Anterior cingulate cortex (tissue), 58 donors: ENCODE measurements at places on chromosomes 1 and 21.

- DNase-seq, result no peak
Observed at GRCh38 chr1:152855661-152856060, 4.1 kb upstream of the LCE7A start.

- DNase-seq, result no peak
Observed at GRCh38 chr1:248822148-248823032, 3.3 kb downstream of the SH3BP5L start.

DNA sequence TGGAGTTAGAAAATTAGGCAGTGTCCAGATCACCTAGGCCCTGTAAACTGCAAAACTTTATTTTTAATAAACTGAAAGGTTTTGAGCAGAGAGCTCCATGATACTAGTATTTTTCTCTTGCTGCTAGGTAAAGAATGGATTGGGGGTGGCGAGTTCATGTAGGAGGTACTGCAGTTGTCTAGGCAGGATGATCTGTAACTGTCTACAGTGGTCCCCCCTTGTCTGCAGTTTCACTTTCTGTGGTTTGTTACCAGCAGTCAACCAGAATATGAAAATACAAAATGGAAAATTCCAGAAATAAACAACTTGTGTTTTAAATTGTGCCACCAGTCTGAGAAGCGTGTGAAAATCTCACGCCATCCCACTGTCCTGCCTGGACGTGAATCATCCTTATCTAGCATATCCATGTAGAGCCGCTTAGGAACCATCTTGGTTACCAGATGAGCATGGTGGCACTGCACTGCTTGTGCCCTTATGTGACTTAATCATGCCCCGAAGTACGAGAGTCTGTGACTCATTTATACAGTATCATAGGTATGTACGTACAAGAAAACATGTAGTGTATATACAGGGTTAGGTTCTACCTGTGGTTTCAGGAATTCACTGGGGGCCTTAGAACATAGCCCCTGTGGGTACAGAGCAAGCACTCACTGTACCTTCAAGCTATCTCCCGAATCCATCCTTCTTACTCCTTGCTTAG lies 94.2 kb downstream of the AHCTF1 start:
- no peak for DNase-seq

DNA sequence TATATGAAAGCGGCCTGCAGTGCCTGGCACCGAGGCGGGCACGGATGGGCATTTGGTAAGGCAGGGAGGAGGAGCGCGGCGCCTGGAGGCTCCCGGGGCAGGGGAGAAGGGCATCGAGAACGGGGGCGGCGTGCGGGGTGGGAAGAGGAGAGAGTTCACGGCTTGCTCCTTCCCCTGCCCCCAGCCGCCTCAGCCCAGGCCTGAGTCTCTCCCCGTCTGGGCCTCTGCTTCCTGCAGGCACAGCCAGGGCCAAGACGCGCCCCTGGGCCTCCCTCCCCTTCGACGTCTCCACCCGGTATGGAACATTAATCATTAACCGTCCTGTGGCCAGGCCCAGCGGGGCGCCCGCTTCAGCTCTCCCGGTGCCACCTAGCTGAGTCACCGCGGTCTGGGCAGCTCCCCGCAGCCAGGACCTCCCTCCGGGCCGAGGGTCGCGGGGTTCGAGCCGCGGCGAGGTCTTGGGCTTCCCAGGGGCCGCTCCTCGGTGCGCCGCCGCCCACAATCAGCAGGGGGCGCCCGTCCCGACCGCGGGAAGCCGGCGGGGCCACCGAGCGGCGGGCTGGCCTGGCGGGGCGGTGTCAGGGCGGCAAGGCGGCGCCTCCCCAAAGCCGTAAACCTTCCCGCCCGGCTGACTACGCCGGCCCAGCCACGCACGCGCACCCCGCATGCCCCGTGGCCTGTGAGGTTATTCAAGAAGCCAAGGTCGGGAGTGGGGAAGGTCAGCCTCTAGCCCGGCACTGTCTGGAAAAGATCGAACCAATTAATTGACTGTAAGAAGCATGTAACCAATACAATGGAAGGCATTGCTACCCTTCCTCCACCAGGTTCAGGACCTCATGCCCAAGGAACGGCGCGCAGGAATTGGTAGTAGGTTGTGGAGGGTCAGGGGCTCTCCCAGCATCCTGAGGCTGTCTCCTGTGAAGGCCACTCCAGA lies 23.4 kb upstream of the RD3 start:
- peak; percentile 14 for DNase-seq

DNA sequence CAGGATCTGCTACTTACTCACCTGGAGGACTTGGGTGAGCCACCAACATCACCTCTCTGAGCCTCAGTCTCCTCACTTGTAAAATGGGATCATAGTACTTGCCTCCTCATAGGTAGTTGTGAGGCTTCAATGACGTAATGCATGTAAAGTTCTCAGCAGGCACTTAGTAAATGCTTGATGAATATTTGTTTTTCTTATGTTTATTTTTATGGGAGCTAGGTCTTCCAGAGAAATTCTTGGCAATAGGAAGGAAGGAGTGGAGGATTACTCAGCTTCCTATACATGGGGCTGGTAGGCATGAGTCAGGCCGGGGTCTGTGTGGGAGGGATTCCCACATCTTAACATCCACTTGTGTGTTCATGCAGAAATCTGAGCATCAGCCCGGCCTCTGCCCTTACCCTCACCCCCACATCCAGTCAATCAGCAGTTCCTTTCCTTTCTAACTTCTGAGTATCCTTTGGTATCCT lies 95.4 kb upstream of the USP24 start:
- no peak for DNase-seq

- no peak for DNase-seq
Observed at GRCh38 chr1:161427733-161428516, 60.2 kb upstream of the CFAP126 start.

DNA sequence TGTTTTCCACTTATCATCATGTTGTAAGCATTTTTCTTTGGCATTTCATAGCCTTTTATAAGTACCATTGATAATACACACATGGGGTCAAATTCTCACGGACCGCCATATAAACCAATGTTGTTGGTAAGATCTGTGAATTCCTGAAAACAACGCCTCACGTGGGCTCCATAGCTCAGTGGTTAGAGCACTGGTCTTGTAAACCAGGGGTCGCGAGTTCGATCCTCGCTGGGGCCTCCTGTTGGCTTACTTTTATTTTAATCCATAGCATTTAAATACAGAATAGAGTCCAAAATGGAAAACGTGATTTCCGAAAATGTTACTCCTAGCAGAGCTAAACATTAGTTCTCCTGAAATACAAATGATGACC lies 83.1 kb downstream of the HHIPL2 start:
- peak; percentile 45 for DNase-seq

GRCh38 chr21:46636550-46637285 lies 1.2 kb downstream of the PRMT2 start:
- no peak for DNase-seq

DNA sequence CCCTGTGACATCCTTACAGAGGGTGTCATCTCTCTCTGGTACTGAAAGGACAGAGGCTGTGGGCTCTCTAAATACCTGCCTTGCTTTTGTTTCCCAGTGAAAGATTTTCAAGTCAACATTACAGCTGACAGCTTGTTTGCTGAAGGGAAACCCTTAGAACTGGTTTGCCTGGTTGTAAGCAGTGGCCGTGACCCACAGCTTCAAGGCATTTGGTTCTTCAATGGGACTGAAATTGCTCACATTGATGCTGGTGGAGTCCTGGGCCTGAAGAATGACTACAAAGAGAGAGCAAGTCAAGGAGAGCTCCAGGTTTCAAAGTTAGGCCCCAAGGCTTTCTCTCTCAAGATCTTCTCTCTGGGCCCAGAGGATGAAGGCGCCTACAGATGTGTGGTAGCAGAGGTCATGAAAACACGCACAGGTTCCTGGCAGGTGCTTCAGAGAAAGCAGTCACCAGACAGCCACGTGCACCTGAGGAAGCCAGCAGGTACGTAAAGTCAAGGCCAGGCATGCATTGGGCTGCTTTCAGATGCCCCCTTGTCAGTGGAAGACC lies 11.8 kb downstream of the CD101 start:
- DNase-seq, result no peak

GRCh38 chr1:27148591-27148990 lies 6.3 kb downstream of the SLC9A1 start:
- DNase-seq, result no peak

DNA sequence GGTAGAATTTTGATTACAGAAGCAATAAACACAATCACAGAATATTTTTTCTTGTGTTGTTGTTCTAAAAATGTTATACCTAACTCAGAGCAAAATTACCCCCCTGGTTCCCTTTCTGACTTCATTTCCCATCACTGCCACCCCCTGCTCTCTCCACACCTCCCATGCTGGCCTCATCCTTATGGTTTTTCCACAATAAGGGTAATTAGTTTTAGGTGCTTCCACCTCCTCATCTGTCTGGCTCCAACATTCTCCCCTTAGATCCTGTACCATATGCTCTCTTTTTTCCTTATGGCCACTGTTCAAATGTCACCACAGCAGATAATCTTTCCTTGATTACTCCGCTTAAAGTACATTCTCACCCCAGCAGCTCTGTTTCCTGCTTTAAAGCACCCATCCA lies 2208.6 kb downstream of the MRPL39 start:
- no peak for DNase-seq

DNA sequence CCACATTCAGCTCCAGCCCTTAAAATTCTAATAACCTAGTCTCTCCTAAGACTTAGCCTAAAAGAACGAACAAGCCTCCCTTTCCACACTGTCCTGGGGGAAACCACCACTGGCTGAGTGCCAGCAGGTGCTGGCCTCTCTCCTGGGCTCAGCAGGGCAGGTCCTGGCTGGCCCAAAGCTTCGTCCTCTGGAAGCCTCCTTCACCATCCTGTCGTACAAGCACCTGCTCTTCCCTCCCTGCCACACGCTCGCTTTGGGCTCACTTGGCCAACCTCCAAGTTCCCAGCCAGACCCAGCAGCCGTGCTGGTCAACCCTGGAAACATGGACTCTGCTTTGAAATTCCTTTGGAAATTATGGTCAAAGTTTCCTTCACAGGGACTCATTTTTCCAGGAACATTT lies 58.2 kb upstream of the SLC25A33 start:
- DNase-seq, result no peak

- no peak for DNase-seq
Observed at GRCh38 chr1:86998727-86999126, 84.3 kb downstream of the HS2ST1 start.

DNA sequence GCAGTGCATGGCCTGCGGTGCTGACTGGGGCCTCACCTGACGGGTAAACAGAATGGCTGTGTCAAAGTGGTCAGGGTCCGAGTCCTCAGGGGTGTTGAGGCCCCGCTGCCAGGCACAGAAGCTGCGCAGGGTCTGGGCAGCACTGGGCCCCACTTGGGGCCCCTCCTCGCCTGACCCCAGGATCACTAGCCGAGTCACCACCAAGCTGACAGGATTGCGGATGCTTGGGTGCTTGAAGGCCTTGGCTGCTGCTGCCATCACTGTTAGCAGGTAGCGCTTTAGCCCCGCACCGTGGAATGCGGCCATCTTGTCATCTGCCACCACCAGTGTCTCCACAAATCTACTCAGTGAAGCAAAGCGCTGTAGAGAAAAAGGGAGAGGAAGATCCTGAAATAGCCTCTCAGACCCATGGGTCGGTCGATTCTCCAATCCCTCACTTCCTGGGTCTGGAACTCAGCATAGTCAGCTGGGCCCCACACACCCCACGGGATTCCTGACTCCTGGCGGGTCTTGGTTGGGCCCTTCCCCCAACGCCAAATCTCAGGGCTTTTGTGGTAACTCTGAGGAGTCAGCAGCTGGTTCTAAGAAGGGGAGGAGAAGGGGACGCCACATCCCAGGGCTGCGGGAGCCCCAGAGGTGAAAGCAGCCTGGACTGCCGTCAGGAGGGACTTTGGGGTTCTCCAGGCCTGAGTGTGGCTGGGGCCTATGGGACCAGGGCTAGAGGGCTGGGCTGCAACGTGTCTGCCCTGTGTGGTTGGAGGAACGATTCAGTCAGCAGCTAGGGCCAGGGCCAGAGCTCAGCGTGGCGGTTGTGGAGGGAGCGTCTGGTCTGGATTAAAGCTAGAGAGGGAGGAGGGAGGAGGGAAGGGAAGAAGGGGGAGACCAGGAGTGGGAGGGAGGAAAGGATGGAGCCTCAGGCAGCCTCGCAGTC lies 2.1 kb downstream of the ADAMTS4 start:
- DNase-seq, result no peak

DNA sequence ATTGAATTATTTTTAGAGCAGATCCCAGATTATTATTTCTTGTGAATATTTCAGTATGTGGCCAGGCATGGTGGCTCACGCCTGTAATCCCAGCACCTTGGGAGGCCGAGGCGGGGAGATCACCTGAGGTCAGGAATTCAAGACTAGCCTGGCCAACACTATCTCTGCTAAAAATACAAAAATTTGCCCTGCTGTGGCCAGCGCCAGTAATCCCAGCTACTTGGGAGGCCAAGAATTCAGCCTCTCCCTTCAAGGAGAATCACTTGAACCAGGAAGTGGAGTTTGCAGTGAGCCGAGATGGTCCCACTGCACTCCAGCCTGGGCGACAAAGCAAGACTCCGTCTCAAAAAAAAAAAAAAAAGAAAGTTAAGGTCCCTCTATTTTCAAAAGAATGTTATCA lies 4.3 kb downstream of the OSBPL9 start:
- DNase-seq, result no peak

DNA sequence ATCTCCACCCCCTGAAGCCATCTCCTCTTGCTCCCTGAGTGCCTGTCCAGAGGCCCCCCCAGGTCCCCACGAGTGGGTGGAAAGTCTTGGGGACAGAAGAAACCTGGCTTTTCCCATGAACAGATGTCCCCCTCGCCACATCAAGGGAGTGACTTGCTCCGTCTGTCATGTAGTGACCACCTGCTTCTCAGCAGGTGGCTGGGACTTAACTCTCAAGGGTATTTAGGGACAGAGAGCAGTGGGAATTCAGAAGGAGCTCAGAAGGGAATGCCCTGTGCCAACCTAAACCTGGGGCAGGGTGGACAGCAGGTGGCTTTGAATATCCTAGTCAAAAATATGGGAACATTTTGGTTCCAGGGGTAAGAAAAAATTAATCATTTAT lies 139.8 kb downstream of the PRDM16 start:
- DNase-seq, result no peak

- DNase-seq, result peak; percentile 73
Observed at GRCh38 chr1:182588500-182589396, at the start of gene RNASEL. Gene RNASEL (minus strand): TSS chr1:182589256. CDS start chr1:182586806, 2,450 bp downstream.

DNA sequence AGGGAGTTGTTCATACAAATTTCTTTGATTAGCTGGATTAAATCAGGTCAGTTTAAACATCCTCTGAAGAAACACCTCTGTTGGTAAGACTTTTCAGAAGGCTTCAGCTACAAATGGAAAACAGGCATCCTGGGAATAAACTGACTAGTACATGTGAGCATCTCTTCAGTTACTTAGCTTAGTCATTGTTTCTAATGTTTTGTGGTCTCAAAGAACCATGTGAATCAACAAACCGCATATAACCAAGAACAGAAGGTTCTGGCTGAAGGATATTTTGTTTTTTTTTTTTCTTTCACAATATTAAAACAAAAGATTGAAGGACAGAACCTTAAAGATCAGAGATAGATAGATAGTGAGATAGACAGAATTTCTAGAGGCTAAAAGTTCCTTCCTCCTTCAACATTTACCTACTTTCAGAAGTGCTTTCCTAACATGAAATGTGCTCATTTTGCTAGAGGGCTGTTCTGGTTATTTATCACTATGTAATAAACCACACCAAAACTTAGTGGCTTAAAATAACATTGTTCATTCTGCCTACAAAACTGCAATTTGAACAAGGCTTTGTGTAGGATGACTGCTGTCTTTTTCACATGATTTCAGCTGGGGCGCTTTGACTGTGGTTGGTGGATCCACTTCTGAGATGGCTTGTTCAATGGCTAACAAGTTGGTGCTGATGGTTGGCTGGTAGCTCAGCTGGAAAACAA lies 119.8 kb upstream of the PTGFR start:
- no peak for DNase-seq

GRCh38 chr1:205061227-205061626 lies 18.2 kb downstream of the CNTN2 start:
- no peak for DNase-seq

- no peak for DNase-seq
Observed at GRCh38 chr1:74790453-74790852, 57.5 kb downstream of the TYW3 start.
